ENCODE measurements at places on chromosomes 1 and 21.

DNA sequence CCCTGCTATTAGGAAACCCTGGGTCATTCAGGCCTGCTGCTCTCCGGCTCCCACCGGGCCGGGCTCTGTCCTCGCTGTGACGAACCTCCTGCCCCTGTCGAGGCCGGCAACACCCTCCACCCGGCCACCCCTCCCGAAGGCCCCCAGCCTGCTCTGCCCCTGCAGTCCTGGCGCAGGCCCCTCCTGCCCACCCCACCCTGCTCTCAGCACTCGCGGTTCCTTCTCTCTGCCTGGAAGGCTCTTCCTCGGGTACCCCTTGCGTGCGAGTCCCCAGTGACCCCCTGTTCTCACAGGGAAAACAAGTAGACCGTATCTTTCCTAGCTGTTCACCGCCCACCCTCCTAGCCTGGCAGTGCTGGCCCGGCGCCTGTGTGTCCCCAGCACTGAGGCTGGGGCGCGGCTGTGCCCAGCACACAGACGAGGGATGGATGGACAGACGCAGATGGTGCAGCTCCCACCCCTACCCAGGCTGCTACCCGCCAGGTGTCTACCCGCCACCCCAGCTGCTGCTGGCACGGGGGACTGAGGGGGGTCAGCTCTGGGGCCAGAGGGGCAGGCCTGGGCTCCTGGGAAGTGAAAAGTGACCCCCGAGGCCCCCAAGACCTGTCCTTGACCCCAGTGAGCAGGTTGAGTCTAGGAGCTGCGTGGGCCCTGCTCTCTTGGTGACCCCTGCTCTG lies 3.1 kb upstream of the VWA1 start:
- DNase-seq: no peak
- peak overlapping the region; percentile 39 for H3K4me3 ChIP-seq
- no peaks in the 10 kb centered on the region for H3K27me3 ChIP-seq

GRCh38 chr1:15883326-15883725 lies 35.8 kb downstream of the SPEN start:
- H3K4me1 ChIP-seq: peaks cover 36% of the 10 kb centered on the region
- H3K4me3 ChIP-seq: no peak overlapping the region
- DNase-seq: no peak
- H3K36me3 ChIP-seq: peaks cover 18% of the 10 kb centered on the region
- no peaks in the 10 kb centered on the region for H3K27me3 ChIP-seq

- no peak overlapping the region for H3K27ac ChIP-seq
- H3K36me3 ChIP-seq: no peaks in the 10 kb centered on the region
- peaks cover 23% of the 10 kb centered on the region for H3K27me3 ChIP-seq
- no peak overlapping the region for H3K4me3 ChIP-seq
- DNase-seq: no peak
- peaks cover 6% of the 10 kb centered on the region for H3K4me1 ChIP-seq
These were observed 126.9 kb downstream of the RNF220 start for GRCh38 chr1:44531785-44532566.

GRCh38 chr1:20590306-20590777 lies 1.4 kb downstream of the CDA start:
- peak overlapping the region; percentile 7 for H3K4me3 ChIP-seq
- H3K4me1 ChIP-seq: peaks cover 19% of the 10 kb centered on the region
- no peak overlapping the region for H3K27ac ChIP-seq
- peaks cover 53% of the 10 kb centered on the region for H3K27me3 ChIP-seq

- no peak overlapping the region for H3K27ac ChIP-seq
- no peaks in the 10 kb centered on the region for H3K36me3 ChIP-seq
- no peak for DNase-seq
- H3K27me3 ChIP-seq: no peaks in the 10 kb centered on the region
- peaks cover 9% of the 10 kb centered on the region for H3K4me1 ChIP-seq
- no peak overlapping the region for H3K4me3 ChIP-seq
These were observed 78.5 kb downstream of the WDR3 start for GRCh38 chr1:118008011-118008410.

GRCh38 chr1:45444609-45445131 lies 46.3 kb downstream of the TESK2 start:
- H3K4me3 ChIP-seq: no peak overlapping the region
- no peak overlapping the region for H3K27ac ChIP-seq
- H3K4me1 ChIP-seq: no peaks in the 10 kb centered on the region

DNA sequence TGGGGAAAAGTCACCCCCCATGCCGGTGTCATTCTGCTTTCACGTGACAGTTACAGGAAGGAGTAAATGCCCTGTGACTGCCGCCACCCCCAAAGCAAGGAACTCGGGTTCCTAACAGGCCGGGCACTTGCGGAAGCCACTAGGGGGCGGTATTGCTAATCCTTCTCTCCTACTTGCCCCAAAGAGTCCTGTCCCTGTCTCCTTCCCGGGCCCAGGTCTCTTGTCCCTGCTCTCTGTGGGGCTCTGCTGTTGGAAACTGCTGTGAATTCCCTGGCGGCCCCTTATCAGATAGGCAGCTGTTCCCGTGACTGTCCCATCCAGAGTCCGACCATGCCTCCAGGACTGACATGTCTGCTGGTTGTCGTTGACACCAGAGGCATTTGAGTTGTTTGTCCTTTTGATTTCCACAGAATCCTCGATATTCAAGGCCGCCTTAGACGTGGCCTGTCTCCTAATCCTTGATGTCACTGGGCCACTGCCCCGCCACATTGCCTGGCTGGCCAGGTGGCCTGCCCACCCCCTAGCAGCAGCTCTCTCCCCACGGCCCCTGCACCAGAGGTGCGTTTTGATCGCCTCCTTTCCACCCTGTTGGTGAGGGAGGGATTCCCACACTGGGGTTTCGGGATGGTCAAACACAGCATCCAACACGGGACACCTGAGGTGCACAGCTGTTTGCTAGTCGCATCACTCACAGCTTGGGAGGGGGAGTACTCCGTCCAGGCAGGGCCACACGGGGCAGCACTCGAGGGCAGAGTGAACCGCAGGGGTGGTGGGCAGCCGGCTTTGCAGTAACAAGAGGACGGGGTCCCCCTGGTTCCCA lies 37.3 kb downstream of the CHAF1B start:
- H3K27ac ChIP-seq: no peak overlapping the region
- no peaks in the 10 kb centered on the region for H3K27me3 ChIP-seq
- peaks cover 8% of the 10 kb centered on the region for H3K4me1 ChIP-seq
- no peak overlapping the region for H3K4me3 ChIP-seq
- no peak for DNase-seq
- no peaks in the 10 kb centered on the region for H3K36me3 ChIP-seq

DNA sequence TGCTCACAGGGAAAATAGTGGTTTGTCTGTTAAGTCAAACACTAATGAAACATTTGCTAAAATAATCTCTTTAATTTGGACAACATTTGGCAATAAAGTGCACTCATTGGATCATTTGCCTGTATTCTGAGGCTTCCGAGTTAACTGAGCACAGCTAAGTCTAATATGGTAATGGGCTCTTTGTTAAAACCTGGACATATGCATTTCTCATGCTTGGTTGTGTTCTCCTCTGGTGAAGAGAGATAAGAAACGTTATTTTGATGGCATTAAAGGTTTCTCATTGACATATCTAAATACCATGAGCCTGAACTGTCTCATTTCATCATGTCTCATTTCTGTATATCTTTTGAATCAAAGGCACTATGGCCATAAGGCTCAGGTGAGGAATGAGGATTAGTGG lies 13.4 kb upstream of the NRIP1 start:
- no peak overlapping the region for H3K4me3 ChIP-seq
- H3K36me3 ChIP-seq: no peaks in the 10 kb centered on the region
- H3K27me3 ChIP-seq: no peaks in the 10 kb centered on the region
- H3K4me1 ChIP-seq: no peaks in the 10 kb centered on the region

- peak overlapping the region; percentile 18 for H3K4me3 ChIP-seq
- peaks cover 9% of the 10 kb centered on the region for H3K4me1 ChIP-seq
- DNase-seq: peak; percentile 44
- H3K27ac ChIP-seq: peak overlapping the region; percentile 65
These were observed 18.0 kb upstream of the TTC22 start for GRCh38 chr1:54819195-54819536.

- peaks cover 32% of the 10 kb centered on the region for H3K27me3 ChIP-seq
- H3K4me3 ChIP-seq: no peak overlapping the region
- peaks cover 8% of the 10 kb centered on the region for H3K4me1 ChIP-seq
- H3K36me3 ChIP-seq: no peaks in the 10 kb centered on the region
These were observed 17.5 kb downstream of the TAL1 start for GRCh38 chr1:47214549-47214948.

DNA sequence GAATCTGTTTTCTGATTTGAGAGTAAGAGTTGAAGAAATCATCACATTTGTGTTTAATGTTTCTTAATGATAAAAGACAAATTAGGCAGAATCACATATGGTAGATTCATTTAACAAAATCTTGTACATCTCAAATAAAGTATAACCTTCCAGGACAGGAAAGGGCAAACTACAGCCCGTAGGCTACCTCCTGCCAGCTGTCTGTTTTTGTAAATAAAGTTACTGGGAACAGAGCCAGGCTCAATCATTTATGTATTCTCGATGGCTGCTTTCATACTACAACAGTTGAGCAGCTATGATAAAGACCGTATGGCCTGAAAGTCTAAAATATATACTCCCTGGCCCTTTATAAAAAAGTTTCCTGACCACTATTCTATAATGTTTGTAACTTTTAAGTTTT lies 204.1 kb downstream of the COL24A1 start:
- H3K27me3 ChIP-seq: no peaks in the 10 kb centered on the region
- no peak overlapping the region for H3K27ac ChIP-seq
- no peaks in the 10 kb centered on the region for H3K36me3 ChIP-seq
- H3K4me3 ChIP-seq: no peak overlapping the region
- DNase-seq: no peak

- H3K4me3 ChIP-seq: no peak overlapping the region
- DNase-seq: no peak
- no peak overlapping the region for H3K27ac ChIP-seq
- peaks cover 9% of the 10 kb centered on the region for H3K4me1 ChIP-seq
- H3K27me3 ChIP-seq: peaks cover 20% of the 10 kb centered on the region
- H3K36me3 ChIP-seq: no peaks in the 10 kb centered on the region
These were observed 21.2 kb upstream of the DISC1 start for GRCh38 chr1:231605149-231606100.

GRCh38 chr1:14759843-14760242 lies 161.4 kb downstream of the KAZN start:
- no peak overlapping the region for H3K4me3 ChIP-seq
- no peak for DNase-seq
- H3K4me1 ChIP-seq: peaks cover 51% of the 10 kb centered on the region
- H3K27ac ChIP-seq: peak overlapping the region; percentile 85
- no peaks in the 10 kb centered on the region for H3K27me3 ChIP-seq

- H3K36me3 ChIP-seq: no peaks in the 10 kb centered on the region
- peak; percentile 51 for DNase-seq
- no peak overlapping the region for H3K4me3 ChIP-seq
- no peaks in the 10 kb centered on the region for H3K27me3 ChIP-seq
- peaks cover 37% of the 10 kb centered on the region for H3K4me1 ChIP-seq
These were observed 40.8 kb upstream of the IGSF3 start for GRCh38 chr1:116708255-116708900.

- DNase-seq: no peak
- no peak overlapping the region for H3K27ac ChIP-seq
- peaks cover 12% of the 10 kb centered on the region for H3K4me1 ChIP-seq
- H3K4me3 ChIP-seq: no peak overlapping the region
- no peaks in the 10 kb centered on the region for H3K36me3 ChIP-seq
- peaks cover 3% of the 10 kb centered on the region for H3K27me3 ChIP-seq
These were observed 156.7 kb downstream of the NR5A2 start for GRCh38 chr1:200184196-200184595.

- no peaks in the 10 kb centered on the region for H3K36me3 ChIP-seq
- no peak overlapping the region for H3K4me3 ChIP-seq
- no peak for DNase-seq
- peaks cover 8% of the 10 kb centered on the region for H3K4me1 ChIP-seq
- H3K27me3 ChIP-seq: peaks cover 22% of the 10 kb centered on the region
These were observed 2.8 kb downstream of the ELAVL4 start for GRCh38 chr1:50111503-50111902.

- H3K36me3 ChIP-seq: no peaks in the 10 kb centered on the region
- no peaks in the 10 kb centered on the region for H3K27me3 ChIP-seq
- H3K4me1 ChIP-seq: no peaks in the 10 kb centered on the region
- no peak overlapping the region for H3K27ac ChIP-seq
- DNase-seq: no peak
These were observed 150.2 kb upstream of the TMPRSS15 start for GRCh38 chr21:18553786-18554185.

- no peaks in the 10 kb centered on the region for H3K36me3 ChIP-seq
- H3K27me3 ChIP-seq: no peaks in the 10 kb centered on the region
- peaks cover 33% of the 10 kb centered on the region for H3K4me1 ChIP-seq
- H3K27ac ChIP-seq: peak overlapping the region; percentile 56
These were observed 110.1 kb upstream of the SLC44A3 start for GRCh38 chr1:94709891-94710581.

GRCh38 chr21:29669416-29669815 lies 270.4 kb downstream of the GRIK1 start:
- no peak for DNase-seq
- no peak overlapping the region for H3K27ac ChIP-seq
- no peak overlapping the region for H3K4me3 ChIP-seq
- H3K4me1 ChIP-seq: no peaks in the 10 kb centered on the region
- H3K27me3 ChIP-seq: peaks cover 9% of the 10 kb centered on the region

- no peak for DNase-seq
- no peaks in the 10 kb centered on the region for H3K36me3 ChIP-seq
- H3K4me1 ChIP-seq: no peaks in the 10 kb centered on the region
These were observed 13.6 kb downstream of the KRTAP10-1 start for GRCh38 chr21:44526096-44526997.

- no peaks in the 10 kb centered on the region for H3K36me3 ChIP-seq
- H3K27me3 ChIP-seq: no peaks in the 10 kb centered on the region
- no peaks in the 10 kb centered on the region for H3K4me1 ChIP-seq
- no peak overlapping the region for H3K27ac ChIP-seq
- no peak overlapping the region for H3K4me3 ChIP-seq
These were observed 201.6 kb upstream of the KCNK2 start for GRCh38 chr1:214880956-214881355.

DNA sequence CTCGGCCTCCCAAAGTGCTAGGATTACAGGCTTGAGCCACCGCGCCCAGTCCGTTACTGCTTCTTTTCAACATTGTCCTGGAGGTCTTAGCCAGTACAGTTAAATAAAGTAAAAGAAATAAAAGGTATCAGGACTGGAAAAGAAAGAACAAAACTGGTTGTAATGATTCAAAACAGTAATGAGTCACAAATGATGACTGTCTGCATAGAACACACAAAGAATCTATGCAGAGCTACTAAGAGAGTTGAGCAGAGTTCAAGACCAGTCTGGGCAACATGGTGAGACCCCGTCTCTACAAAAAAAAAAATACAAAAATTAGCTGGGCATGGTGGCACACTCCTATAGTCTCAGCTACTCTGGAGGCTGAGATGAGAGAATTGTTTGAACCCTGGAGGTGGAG lies 23.4 kb downstream of the BCAR3 start:
- no peak overlapping the region for H3K27ac ChIP-seq
- no peak for DNase-seq
- H3K4me1 ChIP-seq: peaks cover 35% of the 10 kb centered on the region
- H3K27me3 ChIP-seq: no peaks in the 10 kb centered on the region

- no peaks in the 10 kb centered on the region for H3K36me3 ChIP-seq
- H3K4me1 ChIP-seq: no peaks in the 10 kb centered on the region
These were observed 7.9 kb downstream of the PLCH2 start for GRCh38 chr1:2483970-2484369.

GRCh38 chr1:59077466-59078069 lies 219.3 kb upstream of the FGGY start:
- no peak for DNase-seq
- H3K4me1 ChIP-seq: peaks cover 32% of the 10 kb centered on the region
- H3K36me3 ChIP-seq: no peaks in the 10 kb centered on the region
- H3K27me3 ChIP-seq: peaks cover 3% of the 10 kb centered on the region

- H3K4me1 ChIP-seq: no peaks in the 10 kb centered on the region
- H3K4me3 ChIP-seq: no peak overlapping the region
- no peaks in the 10 kb centered on the region for H3K36me3 ChIP-seq
- DNase-seq: no peak
- H3K27ac ChIP-seq: no peak overlapping the region
- peaks cover 18% of the 10 kb centered on the region for H3K27me3 ChIP-seq
These were observed 109.1 kb downstream of the GRIK3 start for GRCh38 chr1:36925251-36925650.

All from type B pancreatic cell (in vitro differentiated cells).